T47D (cell line): ENCODE measurements at places on chromosomes 6 and 20.

GRCh38 chr6:8108759-8109539 is 6.6 kb upstream of the EEF1E1 start:
- DNase-seq: no peak

GRCh38 chr6:163667372-163668060 is 253.0 kb downstream of the QKI start:
- DNase-seq: no peak

DNA sequence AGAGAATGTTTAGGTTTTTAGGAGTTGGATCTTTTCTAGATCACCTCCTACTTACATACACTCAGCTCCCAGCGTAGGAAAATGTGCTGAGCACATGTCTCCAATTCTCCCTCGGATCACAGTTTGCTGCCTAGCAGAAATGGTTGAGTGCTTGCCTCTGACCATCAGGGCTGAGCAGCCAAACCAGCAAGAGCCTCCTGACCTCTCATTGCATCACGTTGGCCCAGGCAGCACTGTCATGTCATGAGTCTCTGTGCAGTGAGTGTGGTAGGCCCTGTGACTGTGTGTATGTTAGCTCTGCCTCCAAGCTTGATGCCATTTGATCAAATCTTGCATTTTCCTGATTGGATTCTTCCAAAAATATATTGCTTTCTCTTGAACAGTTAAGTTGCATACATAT is 112.0 kb downstream of the LRRC1 start:
- DNase-seq: no peak

DNA sequence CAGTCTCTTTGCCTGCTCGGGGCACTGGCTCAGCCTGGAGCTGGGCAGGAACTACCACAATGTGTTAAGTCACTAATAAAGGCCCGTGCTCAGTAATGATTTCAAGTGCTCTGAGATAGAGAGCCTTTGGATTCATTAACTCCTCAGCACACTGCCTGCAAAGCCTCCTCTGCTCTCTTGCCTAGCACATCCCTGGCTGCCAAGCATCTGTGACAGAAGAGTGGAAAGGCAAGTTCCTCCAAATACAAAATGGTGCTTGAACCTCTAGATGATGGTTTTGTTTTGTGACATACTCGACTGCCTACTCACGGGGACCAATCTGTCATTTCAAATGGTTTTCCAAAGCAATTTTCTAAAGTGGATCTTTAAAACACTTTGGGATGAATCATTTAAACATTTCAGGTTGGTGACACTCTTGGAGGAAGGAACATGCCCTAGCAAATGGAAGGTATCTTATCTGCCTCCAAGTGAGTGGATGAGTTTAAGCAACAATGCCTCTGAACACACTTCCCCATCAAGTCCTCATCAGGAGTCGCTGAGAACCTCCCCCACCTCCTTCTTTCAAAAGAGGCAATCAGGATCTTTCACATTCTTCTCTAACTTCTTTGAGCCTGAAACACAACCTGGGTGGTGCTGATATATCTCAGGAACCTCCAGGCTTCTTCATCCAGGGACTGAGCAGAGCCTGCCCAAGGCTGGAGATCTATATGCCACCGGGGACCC is 35.8 kb downstream of the METTL24 start:
- no peak for DNase-seq
